ENCODE measurements at places on chromosomes 12 and 14. TPM values are rescaled to one million over a fixed set of nuclear protein-coding genes. Genes with fewer than 3 reads are reported as not detected.

Gene LHX5
- not detected for total RNA-seq

Gene FBLN5
- total RNA-seq = 121 TPM

Gene SAMD15
- 0.52 TPM for total RNA-seq

Gene BCL11B
- total RNA-seq = 0.29 TPM

Gene SLC39A2
- total RNA-seq = not detected

Gene KCNC2
- total RNA-seq = not detected

DNA sequence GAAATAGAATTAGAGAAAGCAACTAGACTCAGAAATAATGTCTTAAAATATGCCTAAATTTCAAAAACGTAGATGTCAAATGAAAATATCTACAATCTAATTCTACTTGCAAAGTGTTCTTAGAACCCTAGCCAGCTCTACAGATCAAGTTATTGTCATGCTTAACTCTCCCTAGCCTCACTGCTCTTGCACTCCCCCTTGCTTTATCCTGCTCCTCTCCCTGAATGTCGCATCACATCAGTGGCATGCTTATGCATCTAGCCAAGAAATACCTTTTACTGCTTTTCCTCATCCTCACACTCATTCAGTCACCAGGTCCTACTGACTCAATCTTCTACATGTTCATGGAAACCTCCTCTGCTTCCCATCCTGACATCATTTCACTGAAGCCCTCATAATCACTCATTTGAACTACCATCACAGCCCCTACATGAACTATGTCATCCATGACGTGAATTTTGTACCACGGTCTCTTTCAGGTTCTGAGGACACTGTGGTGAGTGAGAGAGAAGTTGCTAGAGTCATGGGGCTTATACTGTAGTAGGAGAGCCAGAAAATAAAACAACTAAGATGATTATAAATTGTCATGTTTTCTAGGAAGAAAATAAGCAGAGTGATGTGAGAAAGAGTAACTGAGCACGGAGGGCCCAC lies 22.6 kb upstream of the CRACR2A start:
- DNase-seq = no peak

DNA sequence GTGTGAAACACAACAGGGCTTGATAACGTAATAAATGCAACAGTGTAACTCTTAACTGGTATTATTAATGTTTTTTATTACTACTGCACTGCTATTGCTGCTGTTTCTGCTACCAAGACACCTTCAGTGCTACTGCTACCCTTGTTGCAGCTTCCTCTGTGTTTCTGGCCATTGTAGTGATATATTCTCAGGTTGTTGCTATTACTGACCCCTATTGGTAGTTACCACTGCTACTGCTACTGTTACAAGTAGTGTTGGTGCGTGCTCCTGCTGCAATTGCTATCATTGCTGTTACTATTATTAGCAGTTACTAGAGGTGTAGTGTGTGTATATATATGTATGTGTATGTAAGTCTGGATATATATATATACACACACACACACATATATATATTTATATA lies 87.2 kb upstream of the PTPRB start:
- DNase-seq = no peak

DNA sequence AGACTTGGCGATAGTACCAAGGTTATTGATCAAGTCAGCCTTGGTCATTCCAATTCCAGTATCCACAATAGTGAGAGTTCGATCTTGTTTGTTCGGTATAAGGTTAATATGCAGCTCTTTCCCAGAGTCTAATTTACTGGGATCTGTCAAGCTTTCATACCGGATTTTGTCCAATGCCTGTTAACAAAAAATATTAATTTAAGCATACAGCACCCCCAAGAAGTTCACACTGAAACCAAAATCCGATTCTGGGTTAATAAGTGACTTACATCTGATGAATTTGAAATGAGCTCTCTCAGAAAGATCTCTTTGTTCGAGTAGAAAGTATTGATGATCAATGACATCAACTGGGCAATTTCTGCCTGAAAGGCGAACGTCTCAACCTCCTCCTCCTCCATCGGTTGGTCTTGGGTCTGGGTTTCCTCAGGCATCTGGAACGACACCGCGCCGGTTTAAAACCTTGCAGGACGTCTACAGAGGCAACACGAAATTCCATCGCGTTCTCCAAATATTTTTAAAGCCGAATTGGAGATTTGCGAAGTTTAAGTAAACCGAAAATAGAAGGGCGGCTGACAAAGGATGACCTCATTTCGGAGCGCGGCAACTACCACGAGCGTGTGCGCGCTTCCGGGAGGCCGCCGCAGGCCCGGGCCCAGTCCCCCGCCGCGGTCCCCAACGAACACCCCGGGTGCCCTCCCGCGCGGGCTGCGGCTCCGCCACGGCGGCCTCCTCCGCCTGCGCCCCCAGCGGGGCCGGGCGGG lies 716 bp downstream of the HSP90AA1 start:
- peak; percentile 61 for DNase-seq

DNA sequence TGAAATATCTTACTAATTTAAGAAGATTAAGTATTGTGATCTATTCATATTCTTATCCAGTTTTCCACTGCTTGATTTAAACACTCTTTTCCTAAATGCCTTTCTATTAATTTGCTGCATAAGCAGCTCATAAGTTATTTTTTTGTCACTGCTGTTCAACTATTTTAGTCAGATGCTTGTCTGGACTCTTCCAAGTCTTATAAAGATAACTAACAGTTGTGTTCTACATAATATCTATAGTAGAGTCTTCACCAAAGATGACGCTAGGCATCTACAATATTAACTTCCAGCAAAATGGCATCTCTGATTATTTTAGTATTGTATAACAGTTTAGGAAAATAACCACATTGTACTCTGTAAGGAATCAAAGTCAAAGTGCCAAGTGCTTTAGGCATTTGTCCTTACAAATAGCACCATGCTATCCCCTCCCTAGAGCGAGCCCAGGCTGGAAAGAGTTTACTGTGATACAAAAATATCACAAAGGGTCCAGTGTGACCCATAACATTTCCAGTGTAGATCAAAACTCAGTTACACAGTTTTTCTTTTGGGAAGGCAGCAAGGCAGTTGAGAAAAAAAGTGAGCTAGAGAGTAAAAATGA lies 98.2 kb downstream of the DENND5B start:
- no peak for DNase-seq

DNA sequence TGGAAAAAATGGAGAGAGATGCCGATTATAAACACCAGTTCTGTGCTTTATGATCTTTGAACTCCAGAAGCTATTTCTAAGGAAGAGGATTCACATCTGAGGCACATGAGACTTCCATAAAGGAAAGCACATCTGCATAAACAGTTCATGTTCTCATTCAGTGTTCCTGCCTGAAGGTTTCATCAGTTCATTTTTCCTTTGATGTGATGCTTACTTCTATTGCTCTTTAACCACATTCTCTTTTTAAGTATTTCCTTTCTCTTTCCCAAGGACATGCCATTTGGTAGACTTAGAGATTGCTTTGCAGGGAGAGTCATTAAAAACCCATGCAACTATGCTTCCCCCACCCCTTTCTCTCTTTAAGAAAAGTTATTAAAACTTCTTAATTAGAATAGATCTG lies 387.0 kb upstream of the FLRT2 start:
- no peak for DNase-seq

DNA sequence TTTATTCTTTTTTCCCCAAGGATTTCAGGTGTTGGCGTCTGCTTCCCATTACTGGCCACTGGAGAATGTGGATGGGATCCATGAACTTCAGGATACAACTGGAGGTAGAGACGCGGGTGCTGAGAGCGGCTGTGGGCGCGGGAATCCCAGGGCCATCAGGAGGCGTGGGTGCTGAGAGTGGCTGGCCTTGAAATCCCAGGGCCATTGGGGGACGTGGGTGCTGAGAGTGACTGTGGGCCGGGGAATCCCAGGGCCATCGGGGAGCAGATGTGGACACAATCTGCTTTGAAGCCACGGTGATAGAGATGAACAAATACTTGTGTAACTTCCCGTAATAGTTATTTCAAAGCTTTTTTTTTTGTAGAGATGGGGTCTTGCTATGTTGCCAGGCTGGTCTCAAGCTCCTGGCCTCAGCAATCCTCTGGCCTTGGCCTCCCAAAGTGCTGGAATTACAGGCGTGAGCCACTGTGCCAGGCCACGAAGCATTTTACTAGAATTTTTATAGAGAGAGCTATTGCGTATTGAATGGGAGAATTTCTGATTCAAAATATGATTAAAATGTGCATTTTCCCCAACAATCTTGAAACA lies 12.8 kb downstream of the ADGRD1 start:
- no peak for DNase-seq

GRCh38 chr12:5872745-5873144 lies 72.3 kb downstream of the ANO2 start:
- DNase-seq = no peak

- no peak for DNase-seq
Measured at GRCh38 chr14:62076368-62076767, 314.1 kb downstream of the SNAPC1 start.

- peak; percentile 68 for DNase-seq
Measured at GRCh38 chr12:42969355-42969754, 379.8 kb upstream of the PRICKLE1 start.

DNA sequence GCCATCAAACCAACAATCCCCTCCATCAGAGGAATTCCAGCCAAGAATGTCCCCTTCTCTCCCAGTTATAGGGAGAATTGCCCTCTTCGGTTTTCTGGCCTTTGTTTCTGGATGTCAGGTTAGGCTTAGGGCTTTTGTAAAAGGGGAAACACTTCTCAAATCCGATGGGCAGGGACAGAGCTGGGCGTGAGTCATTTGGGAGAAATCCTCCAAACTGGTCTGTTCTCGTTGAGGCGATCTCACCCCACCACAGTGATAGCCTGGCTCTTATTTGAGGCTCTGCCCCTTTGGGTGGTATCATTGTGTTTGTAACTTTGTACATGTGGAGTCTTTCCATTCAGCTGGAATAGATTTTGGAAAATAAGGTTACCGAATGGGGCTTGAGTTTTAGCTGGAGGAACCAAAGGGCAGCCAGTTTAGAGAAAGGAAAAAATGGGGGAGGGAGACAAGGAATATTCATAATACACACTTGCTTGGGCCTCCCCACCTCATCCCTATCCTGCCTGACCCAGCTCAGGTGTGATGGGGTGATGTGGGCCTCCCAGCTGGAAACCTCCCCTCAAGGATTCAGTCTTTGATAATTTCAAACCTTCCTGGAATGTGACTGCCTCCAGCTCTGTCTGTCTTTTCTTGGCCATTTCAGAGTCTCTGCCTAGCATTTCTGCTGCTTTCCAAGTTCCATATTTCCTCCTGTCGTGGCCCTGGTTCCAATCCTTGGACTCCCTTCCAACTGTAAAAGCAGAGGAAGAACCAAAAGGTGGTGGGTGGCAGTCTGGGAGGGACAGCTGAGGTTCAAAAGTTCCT lies 7.5 kb downstream of the HOXC4 start:
- no peak for DNase-seq

- no peak for DNase-seq
Measured at GRCh38 chr14:37246427-37246829, 48.7 kb downstream of the MIPOL1 start.

DNA sequence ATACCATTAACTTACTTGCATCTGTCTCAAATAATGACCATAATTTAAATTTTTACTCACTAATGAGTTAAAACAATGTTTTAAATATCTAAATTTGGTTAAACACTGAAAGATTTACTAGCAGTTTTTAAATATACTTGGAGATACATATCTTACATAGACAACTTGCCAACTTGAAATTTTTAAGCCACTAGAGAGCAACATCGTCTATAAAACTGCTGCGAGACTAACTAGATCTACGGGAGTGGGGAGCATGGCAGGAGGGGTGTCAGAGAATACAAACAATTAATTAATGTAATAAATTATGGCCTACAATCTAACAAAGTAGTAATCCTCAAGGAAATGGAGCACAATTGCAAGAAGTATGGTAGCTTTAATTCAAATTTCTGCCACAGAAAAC lies 120.4 kb downstream of the LRRIQ1 start:
- no peak for DNase-seq

GRCh38 chr14:63727231-63727735 lies 582 bp downstream of the SGPP1 start:
- DNase-seq = peak; percentile 55

DNA sequence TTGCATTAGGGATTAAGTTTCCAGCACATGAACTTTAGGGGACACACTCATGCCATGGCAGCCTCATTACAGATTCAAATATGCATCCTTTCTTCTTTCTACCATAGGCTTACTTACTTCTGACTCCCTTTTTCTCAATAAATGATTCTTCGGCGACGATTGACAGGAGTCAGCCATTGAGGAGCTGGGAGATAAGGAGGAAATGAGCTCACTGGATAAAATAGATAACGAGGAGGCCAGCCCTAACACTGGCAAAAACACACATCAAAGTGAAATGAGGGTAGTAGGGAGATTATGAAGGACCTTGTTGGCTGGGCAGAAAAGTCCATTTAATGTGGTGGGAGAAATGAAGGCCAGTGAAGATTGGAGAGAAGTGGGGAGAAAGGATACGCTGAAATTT lies 172.2 kb downstream of the SLC41A2 start:
- no peak for DNase-seq

- no peak for DNase-seq
Measured at GRCh38 chr12:68745376-68745903, 536 bp upstream of the SLC35E3 start.

DNA sequence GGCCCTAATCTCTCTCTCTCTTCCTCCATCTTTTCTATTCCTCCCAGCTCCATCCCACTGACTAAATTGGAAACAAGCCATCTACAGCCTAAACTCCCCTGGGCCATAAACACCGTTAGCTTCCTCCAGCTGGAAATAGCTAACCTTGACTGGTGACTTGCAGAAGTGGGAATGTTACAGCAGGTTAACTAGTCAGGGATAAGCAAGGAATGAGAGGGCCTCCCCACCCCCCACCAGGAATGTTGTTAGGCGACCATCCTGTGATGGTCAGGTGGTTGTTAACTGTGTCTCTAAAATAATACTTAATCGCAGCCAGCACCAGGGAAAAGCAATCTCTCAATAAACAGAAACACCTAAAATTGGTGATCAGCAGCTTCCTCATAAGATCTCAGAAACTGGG lies 40.8 kb downstream of the MIS18BP1 start:
- DNase-seq = no peak

- DNase-seq = no peak
Measured at GRCh38 chr12:15939111-15939510, 28.0 kb downstream of the DERA start.

- no peak for DNase-seq
Measured at GRCh38 chr12:116171549-116171948, 105.9 kb downstream of the MED13L start.

- DNase-seq = peak; percentile 73
Measured at GRCh38 chr14:89481196-89481595, 64.2 kb upstream of the FOXN3 start.

GRCh38 chr12:31322801-31323207 lies 3.1 kb downstream of the SINHCAF start:
- no peak for DNase-seq

DNA sequence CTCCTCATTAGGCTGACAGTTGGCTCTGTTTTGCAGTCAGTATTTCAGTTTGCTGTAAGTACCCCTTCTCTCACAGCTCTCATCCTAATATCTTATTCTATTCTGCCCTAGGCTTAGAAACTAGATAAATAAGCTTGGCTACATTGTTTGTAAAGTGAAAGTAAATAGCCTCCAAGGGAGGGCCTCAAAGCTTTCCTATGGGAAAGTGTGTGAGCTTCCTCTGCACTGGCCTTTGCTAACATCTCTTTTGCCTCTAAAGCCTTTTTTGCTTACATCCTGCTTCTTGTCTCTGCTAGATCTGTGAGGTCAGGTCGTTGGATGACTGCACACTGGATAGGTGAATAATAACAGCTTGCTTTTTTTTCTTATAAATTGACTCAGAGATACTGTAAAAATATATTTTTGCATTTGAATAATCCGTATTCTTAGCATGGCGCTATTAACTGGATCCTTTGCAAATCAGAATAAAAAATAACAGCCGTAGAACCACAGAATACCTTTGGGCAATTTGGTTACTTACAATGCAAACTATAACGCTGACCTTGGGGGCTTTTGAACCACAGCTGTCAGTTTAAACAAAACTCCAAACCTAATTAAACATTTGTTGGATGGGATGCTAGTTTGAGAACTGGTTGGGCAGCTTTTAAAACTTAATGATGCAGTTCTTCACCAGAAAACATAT lies 55.1 kb downstream of the TTC6 start:
- no peak for DNase-seq

All from left cardiac atrium (tissue), 4 donors.